ENCODE measurements at places on chromosomes 7 and 10.

GRCh38 chr7:132932296-132933071 lies 149.4 kb downstream of the CHCHD3 start:
- DNase-seq, result no peak

DNA sequence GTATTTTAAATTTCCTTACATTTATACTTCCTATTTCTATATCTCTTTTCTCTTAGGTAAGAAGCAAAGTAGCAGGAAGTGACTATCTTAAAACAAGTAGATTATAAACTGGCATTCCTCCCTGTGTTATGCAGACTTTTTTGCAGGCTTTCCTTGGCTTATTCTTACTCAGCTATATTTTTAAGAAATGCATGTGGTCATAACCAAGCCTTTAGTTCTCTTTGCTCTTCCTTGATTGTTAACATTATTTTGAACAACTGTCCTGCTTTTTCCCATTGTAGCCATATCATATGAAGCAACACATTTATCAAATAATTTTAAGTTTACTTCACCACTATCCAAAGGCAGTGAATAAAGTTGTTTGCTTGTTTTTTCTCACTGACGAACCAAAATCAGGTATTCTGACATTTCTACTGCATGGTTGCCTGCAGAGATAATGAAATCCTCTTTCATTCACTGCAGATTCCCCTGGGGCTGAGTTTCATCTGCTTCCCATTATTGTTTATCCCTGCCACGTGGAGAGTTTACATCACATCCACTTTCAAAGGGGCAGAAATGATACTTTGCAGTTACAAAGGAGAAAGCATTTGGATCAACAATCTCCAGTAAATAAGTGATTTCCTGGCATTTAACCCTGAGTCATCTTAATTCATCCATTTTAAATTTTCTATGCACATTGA lies 389.9 kb upstream of the SEMA3C start:
- DNase-seq, result no peak

DNA sequence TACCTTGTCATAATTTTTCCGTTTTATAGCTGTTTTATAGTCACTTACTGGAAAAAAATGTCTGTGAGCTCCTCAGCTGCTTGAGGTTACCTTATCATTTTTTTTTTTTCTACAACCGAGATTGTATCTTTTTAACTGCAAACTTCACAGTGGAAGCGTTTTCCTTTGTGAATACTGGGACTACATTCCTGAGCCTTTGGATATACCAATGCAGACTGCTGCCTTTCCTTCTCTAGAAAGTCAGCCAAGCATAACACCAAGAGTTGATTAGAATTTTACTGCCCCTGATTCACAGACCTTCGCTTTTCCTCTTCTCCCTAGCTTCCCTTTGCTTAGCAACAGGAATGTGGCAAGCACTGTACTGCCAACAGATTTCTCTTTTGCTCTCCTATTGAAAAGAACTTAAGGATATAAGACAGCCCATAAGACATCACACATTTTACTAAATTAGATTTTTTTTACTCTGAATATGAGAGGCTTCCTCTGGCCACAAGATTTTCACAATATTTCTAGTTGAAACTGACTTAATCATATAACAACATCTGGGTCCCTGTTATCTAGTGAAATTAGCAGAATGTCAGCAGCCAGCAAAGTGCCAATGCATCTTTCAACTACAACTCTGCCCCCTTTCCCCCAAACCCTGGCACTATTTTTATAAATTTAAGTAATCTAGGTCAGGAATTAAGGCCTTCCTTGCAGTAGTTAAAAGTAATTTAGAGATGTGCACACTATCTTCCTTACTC lies 170.6 kb downstream of the PRKG1 start:
- peak; percentile 70 for DNase-seq

- DNase-seq, result no peak
Measured at GRCh38 chr10:5433182-5433581, 20.8 kb downstream of the NET1 start.

- DNase-seq, result no peak
Measured at GRCh38 chr7:69762821-69763352, 164.6 kb downstream of the AUTS2 start.

DNA sequence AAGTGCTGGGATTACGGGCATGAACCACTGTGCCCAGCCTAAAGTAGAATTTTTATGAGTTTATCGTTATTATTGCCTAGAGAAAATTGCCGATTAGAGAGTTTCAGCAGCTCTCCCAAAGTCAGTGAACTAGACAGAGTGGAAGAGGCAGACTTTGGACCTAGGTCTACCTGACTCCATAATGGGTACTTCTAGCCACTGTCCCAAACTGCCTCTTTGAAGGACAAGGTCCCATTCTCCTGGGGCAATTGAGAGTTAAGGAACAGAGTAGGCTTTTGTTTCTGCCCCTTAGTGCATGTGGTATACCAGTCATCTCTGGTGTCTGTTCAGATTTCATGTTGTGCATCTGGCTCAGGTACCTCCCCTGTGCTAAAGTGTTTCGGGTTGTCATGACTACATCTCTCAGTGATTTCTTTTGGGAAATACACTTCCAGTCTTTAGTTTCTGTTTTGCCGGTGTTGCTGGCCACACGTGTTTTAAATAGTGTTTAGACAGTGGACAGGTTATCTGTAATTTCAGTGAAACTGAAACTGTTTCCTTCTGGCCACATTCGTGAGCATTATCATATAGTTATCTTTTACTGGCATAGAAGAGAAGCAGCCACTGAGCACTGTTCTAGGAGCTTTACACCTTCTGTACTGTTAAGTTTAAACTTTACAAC lies 4.7 kb downstream of the TMEM236 start:
- no peak for DNase-seq

DNA sequence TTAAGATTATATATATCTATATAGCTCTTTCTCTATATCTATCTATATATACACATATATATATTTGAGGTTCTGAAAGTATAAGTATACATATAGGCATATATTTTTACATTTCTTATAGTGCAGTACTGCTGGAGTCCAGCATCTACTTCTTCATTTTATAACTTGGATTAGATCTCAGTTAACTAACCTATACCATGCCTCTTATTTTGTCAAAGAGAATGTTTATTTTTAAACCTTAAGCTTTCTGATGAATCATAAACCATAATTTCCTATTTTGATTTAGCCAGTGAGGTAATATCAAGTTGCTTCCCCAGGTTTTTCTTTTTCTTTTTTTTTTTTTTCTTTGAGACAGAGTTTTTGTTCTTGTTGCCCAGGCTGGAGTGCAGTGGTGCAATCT lies 8.1 kb downstream of the ZNF32 start:
- no peak for DNase-seq

GRCh38 chr7:17230099-17230807 lies 68.2 kb upstream of the AHR start:
- no peak for DNase-seq

- peak; percentile 78 for DNase-seq
Measured at GRCh38 chr10:97682042-97682441, 5.0 kb downstream of the AVPI1 start.

- DNase-seq, result peak; percentile 41
Measured at GRCh38 chr10:79352035-79352877, 5.0 kb downstream of the PPIF start.

DNA sequence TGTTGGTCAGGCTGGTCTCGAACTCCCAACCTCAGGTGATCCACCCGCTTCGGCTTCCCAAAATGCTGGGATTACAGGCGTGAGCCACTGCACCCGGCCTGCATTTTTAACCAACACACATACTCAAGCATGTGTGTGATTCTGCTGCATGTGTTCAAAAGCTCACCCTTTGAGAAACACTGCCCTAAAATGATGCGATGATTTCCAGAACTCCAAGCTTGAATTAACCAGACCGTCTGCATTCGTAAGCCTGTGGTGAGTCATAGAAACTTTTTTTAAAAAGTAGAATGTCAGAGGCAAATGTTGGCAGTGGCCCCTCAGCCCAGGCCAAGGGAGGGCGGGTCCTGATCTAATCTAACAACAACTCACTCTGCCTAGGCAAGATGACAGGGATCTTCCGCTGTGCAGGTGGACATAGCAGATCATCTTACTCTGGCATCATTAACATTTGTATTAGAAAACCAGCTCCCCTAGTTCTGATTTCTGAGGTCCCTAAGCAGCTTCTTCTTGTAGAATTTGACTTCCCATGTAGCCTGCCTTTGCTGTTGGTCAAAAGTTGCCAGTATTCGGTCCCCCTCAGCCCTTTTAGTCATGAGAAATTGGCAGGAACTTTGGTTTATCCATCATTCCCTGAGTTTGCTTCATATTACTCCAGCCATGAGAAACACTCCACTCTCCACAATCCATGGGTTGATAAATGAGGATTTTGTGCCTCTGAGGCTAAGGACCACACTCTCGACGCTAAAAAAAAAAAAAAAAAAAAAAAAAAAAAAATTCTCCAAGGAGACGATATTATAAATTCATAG lies 190.4 kb downstream of the SKIDA1 start:
- peak; percentile 97 for DNase-seq

- DNase-seq, result no peak
Measured at GRCh38 chr7:17347401-17347800, 48.9 kb downstream of the AHR start.

DNA sequence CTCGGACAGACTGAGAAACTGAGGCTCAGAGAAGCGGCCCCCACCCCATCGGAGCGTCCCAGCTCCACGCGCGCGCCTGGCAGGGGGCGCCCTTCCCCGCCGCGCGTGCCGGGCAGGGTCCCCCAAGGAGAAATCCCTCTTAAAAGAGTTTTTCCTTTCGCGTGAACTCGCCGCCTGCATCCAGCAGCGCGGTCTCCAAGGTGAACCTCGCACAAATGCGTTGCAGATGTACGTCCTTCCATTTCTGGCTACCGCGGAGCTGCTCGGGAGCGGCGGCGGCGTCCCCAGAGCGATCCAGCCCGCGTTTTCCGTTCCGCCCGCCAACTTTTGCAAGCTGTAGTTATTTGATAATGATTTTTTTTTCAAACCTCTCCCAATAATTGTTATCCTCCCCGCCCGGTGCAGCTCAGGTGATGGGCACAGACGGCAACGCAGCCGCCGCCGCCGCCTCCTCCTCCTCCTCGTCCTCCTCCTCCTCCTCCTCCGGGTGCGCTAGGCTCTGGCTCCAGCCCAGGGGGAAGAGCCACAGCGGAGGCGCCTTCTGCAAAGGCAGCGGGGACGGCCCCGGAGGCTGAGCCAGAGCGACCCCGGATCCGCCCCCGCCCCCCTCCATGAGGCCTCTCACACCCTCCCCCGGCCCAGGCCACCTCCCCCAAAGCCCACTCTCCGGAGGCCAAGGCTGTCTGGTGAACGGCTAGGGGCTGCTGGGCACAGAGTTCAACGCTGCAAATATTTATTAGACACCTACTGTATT lies 74.0 kb upstream of the CUX1 start:
- DNase-seq, result peak; percentile 85

- no peak for DNase-seq
Measured at GRCh38 chr10:86674912-86675311, 6.6 kb downstream of the LDB3 start.

- no peak for DNase-seq
Measured at GRCh38 chr10:133226251-133226808, 3.7 kb upstream of the UTF1 start.

GRCh38 chr10:118663176-118663575 lies 67.7 kb upstream of the PRLHR start:
- no peak for DNase-seq

DNA sequence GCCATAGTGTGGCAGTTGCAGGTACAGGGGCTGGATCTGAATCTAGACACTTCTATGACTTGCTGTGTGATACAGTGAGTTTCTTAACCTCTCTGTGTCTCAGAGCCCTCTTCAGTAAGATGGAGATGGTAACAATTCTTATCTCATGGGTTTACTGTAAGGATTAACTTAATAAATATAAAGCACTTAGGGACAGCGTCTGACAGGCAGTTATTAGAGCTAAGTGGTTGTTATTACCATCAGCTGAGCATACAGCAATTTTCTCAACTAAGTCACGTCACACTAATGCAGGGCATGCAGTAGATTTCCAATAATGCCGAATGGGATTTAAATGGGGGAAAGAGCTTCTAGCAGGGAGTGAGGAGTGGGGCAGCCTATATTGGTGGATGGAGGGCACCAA lies 162.6 kb downstream of the SH2D4B start:
- DNase-seq, result no peak

- no peak for DNase-seq
Measured at GRCh38 chr10:23174074-23174976, 17.8 kb upstream of the PTF1A start.

- peak; percentile 80 for DNase-seq
Measured at GRCh38 chr10:60140651-60141632, 234.6 kb upstream of the CCDC6 start.

DNA sequence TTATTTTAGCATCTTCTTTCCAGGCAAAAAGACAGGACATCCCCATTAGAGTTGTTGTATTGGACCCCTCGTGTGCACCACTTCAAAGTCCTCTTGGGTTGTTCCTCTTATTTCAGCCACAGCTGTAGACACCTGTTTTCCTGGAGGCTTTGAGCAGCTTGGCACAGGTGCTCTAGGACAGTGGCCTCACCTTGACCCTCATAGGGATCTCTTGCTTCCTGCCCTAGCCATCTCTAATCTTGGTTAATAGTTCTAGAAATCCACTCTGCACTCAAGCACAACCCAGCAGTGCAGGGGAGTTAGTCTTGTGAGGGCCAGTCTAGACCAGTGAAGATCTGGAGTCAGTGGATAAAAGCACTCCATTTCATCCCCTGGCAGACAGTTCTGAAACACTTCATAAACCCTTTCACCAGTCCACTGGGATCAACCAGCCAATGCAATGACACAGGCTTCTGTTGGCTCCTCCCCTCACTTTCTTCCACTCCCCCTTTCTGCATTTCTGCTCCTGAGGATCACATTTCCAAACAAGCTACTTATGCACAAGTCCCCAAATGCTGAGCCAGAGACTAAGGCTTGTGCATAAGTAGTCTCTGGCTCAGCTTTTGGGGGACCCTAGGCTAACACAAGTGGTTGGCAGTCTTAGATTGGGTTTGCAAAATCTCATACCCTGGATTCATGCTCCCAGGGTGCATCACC lies 131.5 kb upstream of the LAMB4 start:
- no peak for DNase-seq

GRCh38 chr7:39602351-39602750 lies 21.0 kb upstream of the RALA start:
- no peak for DNase-seq

- no peak for DNase-seq
Measured at GRCh38 chr10:3324612-3325038, 152.0 kb upstream of the PITRM1 start.

- no peak for DNase-seq
Measured at GRCh38 chr10:24849501-24850299, 102.7 kb downstream of the PRTFDC1 start.

DNA sequence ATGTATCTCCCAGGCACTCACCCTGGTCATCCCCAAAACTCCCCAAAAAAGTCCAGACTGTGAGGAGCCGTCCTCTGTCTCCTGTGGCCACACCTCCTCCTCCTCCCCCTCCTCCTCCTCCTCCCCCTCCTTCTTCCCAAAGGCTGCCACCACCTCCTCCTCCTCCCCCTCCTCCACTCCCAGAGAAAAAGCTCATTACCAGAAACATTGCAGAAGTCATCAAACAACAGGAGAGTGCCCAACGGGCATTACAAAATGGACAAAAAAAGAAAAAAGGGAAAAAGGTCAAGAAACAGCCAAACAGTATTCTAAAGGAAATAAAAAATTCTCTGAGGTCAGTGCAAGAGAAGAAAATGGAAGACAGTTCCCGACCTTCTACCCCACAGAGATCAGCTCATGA lies 7.1 kb downstream of the LMOD2 start:
- no peak for DNase-seq

Data from islet precursor cell (in vitro differentiated cells).